ENCODE measurements at places on chromosomes 2 and 18.

DNA sequence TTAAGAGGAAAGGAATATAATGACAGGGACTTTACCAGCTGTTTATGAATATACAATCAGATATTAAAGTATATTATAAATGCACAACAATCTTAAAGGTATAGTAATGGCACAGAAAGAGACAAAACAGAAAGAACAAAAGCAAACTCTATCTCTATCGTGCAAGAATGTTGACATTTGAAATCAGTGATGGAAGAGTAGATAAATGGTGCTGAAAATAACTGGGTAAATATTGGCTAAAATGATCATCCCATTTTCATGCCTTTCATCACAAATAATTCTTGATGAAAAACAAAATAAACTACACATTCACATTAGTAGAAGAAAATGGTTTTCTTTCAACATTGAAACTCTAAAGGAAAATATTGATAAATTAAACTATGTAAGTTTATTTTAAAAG lies 495.9 kb downstream of the IRS1 start:
- no peak for DNase-seq

DNA sequence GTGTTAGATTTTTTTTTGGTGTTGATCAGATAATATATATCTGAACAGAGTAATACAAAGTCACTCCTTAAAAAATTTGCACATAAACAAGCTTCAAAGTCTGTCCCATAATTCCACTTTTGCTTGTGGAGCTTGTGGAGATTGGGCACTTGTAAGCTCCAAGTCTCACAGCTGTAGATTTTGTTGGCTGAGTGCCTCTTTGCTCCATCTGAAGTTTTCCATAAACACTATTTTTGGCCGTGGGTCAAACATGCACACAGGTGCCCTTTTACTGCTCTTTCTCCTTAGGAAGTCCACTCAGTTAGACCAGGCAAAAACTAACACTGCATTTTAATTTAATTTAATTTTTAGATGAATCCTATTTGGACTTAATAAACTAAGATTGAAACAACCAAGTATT lies 3.6 kb upstream of the KCNJ13 start:
- DNase-seq, result no peak

GRCh38 chr2:14619441-14619840 lies 13.1 kb upstream of the LRATD1 start:
- no peak for DNase-seq

- DNase-seq, result no peak
Measured at GRCh38 chr2:66478299-66478698, 43.4 kb downstream of the MEIS1 start.

DNA sequence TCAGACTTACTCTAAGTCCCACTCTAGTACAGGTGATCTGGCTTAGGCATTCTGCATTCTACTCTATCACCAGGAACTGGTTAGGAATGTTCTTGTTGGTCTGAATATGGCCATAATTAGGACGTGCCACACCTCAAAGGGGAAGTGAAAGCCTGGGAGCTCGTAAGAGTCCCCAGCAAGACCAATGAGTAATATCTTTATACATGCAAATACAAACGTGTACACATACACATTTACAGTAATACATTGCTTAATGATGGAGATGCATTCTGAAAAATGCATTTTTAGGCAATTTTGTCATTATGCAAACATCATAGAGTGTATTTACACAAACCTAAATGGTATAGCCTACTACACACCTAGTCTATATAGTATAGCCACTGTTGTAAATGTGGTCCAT lies 19.5 kb upstream of the ERCC3 start:
- no peak for DNase-seq

DNA sequence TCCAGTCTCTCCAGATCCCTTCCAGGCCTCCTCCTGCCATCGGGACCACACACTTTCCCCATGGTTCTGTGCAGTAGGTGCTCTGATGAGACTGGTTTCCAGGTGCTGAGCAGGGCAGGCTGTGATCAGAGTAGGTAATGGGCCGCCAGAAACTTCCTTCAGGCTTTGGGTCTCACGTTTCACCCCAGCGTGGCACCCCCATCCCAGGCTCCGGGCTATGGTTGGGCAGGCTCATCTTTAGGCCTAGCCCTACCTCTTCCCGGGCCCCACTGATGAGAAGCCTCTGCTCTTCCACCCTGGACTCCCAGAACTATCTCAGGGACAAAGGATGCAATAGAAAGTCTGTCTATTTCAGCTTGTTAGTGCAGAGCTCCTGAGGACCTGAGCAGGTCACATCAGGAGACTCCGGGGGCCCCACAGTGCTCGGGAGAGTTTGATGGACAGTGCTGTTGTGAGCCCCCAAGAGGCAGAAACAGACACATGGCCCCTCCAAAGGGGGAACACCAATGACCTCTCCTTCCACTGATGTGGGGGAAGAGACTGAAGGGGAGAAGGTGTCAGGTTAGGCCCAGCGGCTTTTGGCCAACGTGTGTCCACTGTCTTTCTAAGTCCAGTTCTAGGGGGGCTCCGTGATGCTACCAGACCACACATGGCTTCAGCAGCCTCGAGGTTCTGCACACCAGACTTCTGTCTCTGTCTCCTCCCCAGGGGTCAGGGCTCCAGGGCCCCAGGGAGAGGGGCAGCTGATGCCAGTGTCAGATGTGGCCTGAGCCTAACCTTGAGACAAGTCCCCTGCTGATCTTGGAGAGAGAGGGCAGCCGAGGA lies 5.8 kb upstream of the PROM2 start:
- DNase-seq, result no peak

DNA sequence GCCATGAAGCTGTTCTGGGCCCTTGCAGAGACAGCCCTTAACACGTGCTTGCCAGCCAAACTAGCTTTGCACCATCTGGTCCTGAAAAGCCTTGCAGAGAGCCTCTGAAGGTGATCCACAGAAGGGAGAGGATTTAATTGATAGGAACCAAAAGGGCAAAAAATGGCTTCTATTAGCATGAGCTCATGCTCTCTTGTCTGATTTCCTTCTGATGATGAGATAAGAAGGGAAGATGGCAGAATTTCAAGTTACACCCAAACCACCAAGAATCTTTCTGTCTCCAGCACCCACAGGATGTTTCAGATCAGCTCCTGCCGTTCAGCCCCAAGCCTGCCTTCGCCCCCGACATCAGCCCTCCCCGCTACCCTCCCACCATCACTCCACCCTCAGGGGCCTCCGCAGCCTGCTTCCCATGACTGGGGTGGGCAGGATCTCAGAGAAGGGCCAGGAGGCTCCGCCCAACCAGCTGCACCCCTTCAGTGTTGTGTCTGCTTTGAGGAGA lies 23.4 kb upstream of the GLI2 start:
- no peak for DNase-seq

- DNase-seq, result no peak
Measured at GRCh38 chr2:99565227-99565626, 75.4 kb upstream of the REV1 start.

DNA sequence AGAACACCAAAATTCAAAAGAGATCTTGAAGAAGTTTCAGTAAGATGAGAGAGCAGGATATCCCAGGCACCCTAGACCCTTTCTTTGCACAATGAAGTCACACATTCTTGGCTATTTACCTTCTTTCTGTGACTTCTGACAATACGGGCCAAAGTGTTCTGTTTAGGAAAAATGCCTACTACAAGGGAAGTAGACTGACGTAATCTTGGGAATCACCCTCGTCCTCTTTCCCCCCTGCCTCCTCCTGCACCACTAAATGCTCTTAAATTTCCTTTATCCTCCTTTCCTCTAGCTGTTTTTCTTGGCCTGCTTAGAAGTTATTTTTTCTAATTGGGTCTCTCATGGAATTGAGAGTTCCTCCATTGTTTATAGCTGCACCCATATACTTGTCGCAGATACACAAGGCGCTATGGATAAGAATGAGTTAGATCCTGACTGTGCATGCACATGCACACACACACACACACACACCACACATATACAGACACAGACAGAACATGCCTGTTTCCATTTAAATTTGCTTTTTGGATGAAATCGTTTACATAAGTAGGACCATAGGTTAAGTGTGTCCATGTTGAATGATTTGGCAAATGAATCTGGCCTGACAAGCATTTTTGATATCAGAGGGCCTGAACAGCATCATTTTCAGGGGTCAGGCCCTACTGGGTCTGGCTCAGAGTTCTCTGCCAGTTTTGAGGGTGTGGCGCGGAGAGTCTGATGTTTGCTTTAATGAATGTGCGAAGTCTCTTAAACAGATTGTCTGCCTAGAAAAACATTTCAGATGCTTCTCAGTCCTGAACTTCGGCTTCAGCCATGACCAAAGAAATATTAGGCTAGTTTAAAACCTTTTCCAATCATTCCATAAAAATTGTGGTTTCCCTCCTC lies 131.9 kb upstream of the NT5C1B start:
- no peak for DNase-seq

- DNase-seq, result peak; percentile 39
Measured at GRCh38 chr2:46866770-46867246, 48.8 kb downstream of the MCFD2 start.

DNA sequence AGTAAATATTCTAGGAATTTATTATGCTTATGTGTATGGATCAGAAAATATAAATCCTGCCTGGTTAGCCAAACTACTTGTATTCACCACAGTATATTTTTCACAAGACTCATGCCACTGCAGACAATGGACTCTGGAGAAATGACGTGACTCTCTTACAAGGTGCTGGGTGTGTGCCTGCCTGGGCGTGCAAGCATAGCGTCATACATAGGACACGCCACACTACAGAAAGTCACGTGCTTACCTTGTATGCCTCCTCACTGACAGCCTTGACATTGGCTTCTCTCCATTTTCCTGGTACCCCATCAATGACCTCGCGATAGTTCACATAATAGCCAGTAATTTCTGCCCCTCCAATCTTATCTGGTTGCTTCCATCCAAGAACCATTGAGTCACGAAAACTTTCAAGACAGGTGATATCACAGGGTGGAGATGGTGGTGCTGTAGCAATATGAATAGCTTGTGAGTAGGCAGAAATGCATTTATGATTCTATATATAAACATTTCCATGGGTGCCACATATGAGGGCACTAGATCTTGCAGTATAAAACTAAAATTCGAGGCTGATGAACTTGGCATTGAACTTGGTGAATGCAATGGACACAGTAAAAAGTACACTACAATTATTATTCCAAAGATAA lies 93.2 kb downstream of the MYOM1 start:
- no peak for DNase-seq

DNA sequence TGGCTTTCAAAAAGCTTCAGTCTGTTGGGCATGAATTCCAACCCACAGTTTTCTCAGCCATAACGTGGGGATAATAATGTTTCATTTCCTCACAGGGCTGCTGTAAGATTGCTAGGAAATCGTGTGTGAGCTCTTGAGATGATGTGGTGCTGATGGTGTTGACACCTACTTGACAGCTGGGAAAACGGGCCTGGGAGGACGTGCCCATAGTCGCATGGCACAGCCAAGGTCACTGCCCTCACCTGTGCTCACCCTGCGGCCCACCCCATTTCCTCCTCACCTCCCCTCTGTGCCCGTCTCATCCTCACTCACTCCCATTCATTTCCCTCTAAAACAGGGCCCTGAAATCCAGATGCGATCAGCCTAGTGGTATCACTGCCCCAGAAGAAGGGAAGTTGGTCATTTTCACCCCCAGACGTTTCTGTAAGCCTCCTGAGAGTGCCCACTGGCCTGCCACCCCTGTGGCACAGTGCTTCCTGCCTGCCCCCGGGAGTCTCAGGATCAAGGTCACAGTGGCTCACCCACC lies 33.0 kb downstream of the DPYSL5 start:
- no peak for DNase-seq

- DNase-seq, result no peak
Measured at GRCh38 chr18:62814132-62814759, 98.9 kb downstream of the PHLPP1 start.

- DNase-seq, result no peak
Measured at GRCh38 chr2:73839653-73840411, 11.1 kb downstream of the STAMBP start.

- DNase-seq, result no peak
Measured at GRCh38 chr2:3940661-3941060, 237.3 kb downstream of the DCDC2C start.

- no peak for DNase-seq
Measured at GRCh38 chr2:18379870-18380269, 180.6 kb downstream of the RDH14 start.

DNA sequence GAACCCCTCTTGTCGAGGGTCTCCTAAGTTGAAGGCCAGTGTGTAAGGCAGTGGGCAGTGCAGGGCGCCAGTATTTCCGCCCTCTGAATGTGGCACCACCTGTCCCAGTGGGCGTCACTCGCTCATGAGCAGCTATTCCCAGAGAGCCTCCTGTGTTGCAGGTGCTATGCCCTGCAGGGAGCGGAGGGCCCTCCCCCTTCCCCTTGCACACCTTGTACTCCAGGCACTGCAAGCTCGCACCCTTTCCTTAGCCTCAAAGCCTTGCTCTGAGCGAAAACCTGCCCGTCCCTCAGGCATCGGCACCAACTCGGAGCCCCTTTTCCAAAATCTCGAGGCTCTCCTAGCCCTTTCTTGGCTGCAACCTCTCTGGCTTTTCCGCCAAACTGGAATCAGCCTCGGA lies 282.7 kb downstream of the AGAP1 start:
- no peak for DNase-seq

DNA sequence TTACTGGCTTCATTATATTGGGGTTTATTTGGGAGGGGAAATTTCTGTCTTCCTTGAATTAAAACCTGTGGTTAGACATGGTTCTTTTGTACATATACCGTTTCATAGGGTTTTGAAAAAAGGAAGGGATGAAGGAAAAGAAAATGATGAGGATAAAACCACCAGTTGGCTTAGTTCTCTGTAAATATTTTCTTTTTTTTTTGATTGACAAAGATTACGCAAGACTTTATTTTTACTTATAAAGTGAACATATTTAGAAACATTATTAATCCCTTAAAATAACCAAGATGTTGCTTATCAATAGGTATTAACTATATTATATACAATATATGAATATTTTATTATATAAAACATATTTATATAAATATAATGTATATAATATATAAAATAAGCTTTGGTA lies 45.1 kb upstream of the TUBA3E start:
- DNase-seq, result no peak

GRCh38 chr2:186575302-186575701 lies 14.6 kb upstream of the ITGAV start:
- DNase-seq, result peak; percentile 47

GRCh38 chr18:48942086-48942485 lies 8.7 kb downstream of the SMAD7 start:
- no peak for DNase-seq

GRCh38 chr2:143808166-143808565 lies 678.9 kb downstream of the ARHGAP15 start:
- DNase-seq, result peak; percentile 11

GRCh38 chr2:58047373-58047935 lies 848 bp downstream of the VRK2 start:
- DNase-seq, result no peak

DNA sequence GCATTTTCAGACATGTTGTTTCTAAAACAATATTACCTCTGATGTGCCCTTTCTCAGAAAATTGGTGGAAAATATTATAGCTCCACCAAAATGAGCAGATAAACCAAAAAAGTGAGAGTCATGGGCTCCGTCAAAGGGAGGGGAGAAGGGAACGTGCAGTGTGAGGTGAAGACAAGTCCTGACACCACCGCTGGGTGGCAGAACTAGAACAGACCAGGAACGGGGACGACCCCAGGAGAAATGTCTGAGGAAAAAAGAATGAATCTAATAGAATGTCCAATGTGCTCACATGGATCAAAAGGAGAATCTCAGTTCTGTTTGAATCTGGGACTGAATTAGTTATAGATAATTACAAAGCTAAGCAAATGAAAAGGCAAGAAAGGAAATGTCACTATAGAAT lies 22.6 kb upstream of the BCL2 start:
- peak; percentile 33 for DNase-seq
